Endothelial cell of umbilical vein (primary cell): ENCODE measurements at places on chromosomes 16 and 17.

- no peak for DNase-seq
These were observed 75.0 kb downstream of the RAP1GAP2 start for GRCh38 chr17:2871205-2871604.

GRCh38 chr17:15154618-15155017, 110.5 kb downstream of the PMP22 start:
- DNase-seq, result no peak

GRCh38 chr16:56616608-56617211, 8.3 kb downstream of the MT2A start:
- no peak for DNase-seq

- no peak for DNase-seq
These were observed 250.6 kb upstream of the ZFHX3 start for GRCh38 chr16:73298562-73298961.

- no peak for DNase-seq
These were observed 1.4 kb upstream of the PRPSAP2 start for GRCh38 chr17:18856570-18856915.

DNA sequence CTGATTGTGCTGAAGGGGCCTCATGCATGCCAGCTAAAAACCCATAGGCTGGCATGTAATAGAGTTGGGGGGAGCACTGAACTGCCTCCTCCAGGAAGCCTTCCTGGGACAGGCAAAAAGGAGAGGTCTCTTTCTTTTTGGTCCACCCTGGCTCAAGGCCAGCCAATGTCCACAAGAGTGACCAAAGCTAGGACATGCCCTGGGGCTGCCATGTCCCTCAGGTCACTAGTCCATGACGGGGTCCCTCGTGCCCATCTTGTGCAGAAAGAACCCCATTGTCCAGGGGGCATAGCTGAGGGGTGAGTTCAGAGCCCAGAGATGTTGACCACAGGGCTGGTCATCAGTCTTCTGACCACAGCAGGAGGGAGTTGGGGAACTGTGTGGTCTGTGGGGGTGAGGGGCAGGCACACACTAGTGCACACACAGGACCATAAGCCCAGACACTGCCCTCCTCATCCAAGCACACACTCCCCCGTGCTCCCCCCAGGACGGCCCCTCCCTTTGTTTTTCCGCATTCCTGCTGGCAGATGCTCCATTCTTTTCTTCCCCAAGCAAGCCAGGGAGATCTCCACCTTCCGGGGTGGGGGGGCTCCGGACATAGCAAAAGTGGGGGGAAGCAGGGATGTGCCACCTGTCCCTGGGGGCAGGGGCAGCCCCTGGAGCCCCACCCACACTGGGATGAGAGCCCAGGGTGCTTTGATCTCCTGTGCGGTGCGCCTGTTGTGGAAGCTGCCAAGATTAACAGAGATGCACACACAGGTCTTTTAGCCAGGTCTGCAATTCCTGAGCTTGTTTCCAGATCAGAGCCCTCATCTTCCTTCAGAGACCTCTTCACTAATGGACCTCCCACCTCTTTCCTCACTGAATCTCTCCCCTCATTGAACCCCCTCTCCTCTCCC, 25.2 kb upstream of the PHB1 start:
- no peak for DNase-seq
